ENCODE measurements at places on chromosomes 16 and 17.

DNA sequence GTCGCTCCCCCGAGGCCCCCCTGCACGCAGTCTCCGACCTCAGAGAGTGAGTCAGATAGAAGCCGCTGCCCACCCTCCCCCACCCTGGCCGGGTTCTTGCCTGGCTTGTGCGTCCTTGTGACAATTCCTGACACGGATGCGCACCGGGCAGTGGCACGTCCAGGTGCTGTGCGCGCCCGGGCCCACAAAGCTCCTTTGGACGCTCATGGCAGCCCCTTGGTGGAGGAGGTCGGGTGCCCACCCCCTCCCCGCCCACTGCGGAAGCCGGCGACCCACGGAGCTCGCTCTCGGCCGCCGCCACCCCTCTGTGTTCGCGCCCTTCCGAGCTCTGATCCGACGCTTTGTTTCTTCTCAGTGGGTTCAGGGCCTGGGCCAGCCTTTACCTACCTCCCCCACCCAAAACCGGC, 662 bp upstream of the TUBB3 start:
- peak; percentile 95 for DNase-seq

- no peak for DNase-seq
These were observed 7.6 kb downstream of the ADCY7 start for GRCh38 chr16:50273888-50274325.

- peak; percentile 61 for DNase-seq
These were observed 36.4 kb downstream of the HEATR3 start for GRCh38 chr16:50102051-50102746.

- no peak for DNase-seq
These were observed 32.4 kb upstream of the JPH3 start for GRCh38 chr16:87569601-87570571.

GRCh38 chr16:66620429-66620795, 15.9 kb downstream of the CMTM3 start:
- no peak for DNase-seq

- DNase-seq = no peak
These were observed 164.3 kb downstream of the RBFOX3 start for GRCh38 chr17:79446399-79447009.

DNA sequence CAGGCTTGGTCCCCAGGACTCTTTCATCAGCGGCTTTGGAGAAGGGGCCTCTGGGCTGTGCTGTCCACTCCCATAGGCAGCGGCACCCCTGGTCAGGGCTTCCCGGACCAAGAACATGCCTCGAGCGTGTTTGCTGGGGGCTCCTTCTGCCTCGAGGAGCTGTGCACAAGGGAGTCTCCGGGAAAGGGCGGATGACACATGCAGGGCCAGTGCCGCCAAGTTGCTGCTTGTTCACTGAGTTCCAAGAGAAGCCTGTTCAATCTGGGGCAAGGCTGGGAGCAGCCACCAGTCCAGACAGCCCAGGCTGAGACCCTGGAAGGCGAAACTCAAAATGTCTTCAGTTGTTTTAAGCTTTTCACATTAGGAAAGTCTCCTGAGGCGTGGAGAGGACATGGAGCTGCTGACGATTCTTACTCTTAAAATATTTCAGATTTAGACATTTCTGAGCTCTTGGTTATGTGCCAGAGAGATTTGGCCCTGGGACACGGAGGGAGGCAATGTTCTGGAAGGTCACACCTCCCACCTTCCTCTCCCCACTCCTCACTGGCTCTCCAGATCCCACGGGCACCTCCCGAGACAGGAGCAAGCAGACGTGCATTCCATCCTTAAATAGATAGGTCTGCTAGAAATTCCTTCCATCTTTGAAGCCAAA, 84.5 kb upstream of the ZNF469 start:
- no peak for DNase-seq

DNA sequence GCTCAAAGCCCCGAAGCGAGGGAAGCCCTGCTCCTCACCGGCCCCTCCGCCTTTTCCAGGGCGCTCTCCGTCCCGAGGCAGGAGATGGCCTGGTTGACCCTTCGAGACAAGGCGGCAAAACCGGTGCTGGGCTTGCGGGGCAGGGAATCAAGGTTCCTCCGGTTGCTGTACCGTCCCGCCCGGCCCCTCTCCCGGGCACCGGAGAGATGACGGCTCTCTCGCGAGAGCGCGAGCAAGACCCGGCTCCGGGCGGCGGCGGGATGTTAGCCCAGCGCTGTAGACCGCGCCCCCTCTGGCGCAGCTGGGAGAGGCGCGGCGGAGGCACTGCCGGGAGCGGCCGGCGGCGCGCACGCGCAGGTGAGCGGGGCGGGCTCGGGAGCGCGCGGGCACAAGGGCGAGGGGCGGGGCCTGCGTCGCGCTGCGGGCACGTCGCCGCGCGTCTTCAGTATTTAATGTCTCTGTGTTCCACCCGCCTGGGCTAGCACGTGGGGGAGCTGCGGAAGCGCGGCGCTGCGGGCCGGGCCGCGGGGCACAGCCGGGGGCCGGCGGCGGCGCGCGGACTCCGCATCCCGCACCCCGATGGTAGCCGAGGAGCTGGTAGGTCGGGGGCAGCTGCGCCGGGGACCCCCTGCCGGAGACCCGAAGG, at the start of gene AKAP1:
TSS of gene AKAP1 (plus strand) at position 445 of the 646 bp plus-strand sequence. CDS start 20,219 bp downstream, outside the sequence.
- peak; percentile 97 for DNase-seq

DNA sequence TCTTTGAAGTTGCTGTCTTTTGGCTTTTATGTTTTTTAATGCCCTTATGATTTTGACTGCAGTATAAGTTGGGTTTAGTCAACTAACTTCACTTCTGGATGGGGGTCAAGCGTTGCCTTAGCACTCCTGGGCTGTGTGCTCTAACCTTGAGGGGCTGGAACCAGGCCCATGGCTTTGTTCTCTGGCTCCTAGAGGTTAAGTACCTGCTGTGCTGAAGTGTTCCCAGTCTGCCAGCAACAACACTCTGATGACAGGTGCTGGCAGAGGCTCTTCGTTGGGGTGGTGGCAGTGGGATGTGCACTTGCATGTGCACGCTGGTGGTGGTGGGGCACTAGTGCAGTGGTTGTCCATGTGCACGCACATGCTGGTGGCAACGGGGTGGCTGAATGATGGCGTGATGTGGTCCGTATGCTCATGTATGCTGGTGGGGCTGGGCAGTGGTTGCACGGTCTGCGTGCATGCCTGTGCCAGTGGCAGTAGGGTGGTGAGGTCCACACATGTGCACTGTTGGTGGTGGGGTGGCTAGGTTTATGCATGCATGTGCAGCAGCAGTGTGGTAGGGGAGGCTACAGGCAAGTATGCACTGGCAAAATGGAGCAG, 447.8 kb upstream of the GOT2 start:
- DNase-seq = no peak

- no peak for DNase-seq
These were observed 26.1 kb upstream of the FOXF1 start for GRCh38 chr16:86484240-86484639.

- no peak for DNase-seq
These were observed 3.7 kb upstream of the NPIPB15 start for GRCh38 chr16:74372369-74372768.

DNA sequence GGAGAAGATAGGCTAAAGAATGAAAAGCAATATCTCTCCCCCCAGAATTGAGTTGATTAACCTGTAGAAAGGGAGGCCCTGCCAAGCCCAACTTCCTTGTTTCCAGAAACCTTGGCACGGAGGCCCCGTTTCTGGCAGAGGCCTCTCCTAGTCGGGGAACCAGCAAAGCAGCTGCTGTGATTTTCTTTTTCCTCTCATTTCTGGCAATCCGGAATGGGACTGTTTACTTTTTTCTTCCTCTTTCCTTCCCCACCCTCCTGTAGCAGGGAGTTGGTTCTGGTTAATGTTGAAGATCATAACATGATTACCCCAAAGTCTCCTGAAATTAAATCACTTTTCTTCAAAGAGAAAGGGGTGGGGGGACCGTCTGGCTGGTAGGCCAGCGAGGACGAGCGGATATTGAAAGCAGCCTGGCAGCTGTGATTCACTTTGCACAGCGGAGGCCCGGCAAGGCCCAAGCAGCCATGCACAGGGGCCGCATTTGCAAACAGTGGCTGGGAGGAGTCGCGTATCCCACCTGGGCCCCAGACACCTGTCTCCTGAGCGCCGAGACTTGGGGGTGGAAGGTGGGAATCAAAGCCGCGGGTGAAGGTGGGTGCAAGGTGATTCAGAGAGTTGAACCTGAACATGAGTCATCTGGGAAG, 51.5 kb downstream of the NTN1 start:
- no peak for DNase-seq

DNA sequence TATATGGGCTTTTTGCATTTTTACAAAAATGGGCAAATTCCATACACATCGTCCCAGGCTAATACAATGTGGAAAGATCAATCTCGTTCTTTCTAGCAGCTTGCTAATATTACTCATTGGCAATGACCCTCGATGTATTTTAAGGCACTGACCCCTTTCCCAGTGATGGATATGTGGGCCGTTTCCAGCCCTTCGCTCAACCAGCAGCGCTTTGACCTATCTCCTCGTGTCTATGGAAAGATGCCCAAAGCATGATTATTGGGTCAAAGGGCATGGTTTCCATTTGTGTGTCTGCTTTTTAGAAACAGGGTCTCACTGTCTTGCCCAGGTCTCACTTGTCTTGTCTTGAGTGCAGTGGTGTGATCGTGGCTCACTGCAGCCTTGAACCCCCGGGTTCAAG, 273.8 kb downstream of the MRTFB start:
- no peak for DNase-seq

GRCh38 chr17:82831818-82832200, 8.0 kb downstream of the ZNF750 start:
- DNase-seq = no peak

GRCh38 chr16:9868606-9869149, 313.6 kb downstream of the GRIN2A start:
- no peak for DNase-seq

DNA sequence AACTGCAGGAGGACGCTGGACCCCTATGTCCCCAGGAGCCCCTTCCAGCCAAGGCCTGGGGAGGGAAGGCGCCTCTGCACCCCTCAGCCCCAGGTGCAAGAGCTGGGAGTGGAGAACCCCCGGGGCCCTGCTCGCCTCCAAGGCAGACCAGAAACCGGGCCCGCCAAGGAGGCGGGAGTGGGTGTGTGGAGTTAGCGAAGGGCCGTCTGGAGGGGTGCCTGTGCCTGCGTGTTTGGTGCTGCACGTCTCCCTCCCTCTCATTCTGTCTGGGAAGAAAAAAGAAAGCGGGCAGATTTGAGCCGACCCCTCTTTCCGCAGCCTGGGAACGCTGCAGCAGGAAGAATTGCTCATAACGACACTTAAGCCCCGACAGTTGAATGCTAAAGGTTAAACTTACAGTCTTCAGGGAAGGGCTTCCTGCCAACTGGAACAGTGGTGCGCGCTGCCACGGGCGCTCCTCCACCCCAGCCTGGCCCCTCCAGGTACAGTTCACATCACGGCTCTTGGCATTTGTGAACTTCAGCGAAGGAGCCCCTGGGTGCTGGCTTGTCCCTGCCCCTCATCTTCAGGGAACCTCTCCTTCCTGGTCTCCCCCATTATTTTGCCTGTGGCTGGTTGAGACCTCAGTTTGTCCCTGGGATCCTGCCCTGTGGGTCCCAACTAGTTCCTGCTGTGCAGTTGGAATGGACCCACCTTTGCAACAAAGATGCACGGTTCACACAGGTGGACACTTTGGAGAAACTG, 19.2 kb upstream of the ZFHX3 start:
- DNase-seq = peak; percentile 47

GRCh38 chr17:17535957-17536356, 39.8 kb upstream of the RASD1 start:
- DNase-seq = peak; percentile 9

DNA sequence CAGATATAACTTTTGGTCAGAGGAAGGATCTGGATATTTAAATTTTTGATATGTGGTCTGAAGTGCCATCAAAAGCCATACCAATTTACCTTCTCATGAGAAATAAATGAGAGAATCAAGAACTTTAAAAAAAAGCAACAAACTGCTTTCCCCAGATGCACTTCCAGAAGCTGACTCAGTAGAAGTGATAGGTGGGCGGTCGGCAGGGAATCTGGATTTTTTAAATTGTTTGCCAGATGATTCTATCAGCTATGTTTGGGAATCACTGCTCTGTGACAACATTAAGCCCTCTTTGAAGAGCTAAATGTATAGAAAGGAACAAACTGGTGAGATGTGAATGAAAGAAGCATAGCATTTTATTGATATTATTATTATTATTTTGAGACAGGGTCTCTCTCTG, 19.2 kb downstream of the CDH3 start:
- DNase-seq = no peak

DNA sequence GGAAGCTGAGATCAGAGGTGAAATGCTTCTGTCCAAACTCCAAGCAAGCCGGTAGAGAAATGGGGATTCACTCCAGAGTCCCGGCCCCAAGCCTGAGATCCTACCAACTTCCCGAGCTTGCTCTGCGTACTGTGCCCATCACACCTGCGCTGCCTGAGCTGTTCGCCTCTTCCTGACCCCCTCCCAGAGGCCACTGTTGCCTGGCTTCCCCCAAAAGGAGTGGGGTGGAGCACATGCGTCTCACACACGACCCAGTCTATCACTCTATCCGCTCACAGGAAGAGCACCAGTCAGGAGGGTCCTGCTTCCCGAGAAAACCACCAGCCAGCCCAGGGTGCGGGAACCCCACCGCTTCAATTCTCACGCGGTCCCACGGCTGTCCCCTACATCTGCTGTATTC, 13.5 kb upstream of the C16orf95 start:
- no peak for DNase-seq

- no peak for DNase-seq
These were observed 4.0 kb upstream of the TMEM88 start for GRCh38 chr17:7850701-7851437.

- DNase-seq = no peak
These were observed 34.6 kb upstream of the CCDC182 start for GRCh38 chr17:57779706-57780105.

DNA sequence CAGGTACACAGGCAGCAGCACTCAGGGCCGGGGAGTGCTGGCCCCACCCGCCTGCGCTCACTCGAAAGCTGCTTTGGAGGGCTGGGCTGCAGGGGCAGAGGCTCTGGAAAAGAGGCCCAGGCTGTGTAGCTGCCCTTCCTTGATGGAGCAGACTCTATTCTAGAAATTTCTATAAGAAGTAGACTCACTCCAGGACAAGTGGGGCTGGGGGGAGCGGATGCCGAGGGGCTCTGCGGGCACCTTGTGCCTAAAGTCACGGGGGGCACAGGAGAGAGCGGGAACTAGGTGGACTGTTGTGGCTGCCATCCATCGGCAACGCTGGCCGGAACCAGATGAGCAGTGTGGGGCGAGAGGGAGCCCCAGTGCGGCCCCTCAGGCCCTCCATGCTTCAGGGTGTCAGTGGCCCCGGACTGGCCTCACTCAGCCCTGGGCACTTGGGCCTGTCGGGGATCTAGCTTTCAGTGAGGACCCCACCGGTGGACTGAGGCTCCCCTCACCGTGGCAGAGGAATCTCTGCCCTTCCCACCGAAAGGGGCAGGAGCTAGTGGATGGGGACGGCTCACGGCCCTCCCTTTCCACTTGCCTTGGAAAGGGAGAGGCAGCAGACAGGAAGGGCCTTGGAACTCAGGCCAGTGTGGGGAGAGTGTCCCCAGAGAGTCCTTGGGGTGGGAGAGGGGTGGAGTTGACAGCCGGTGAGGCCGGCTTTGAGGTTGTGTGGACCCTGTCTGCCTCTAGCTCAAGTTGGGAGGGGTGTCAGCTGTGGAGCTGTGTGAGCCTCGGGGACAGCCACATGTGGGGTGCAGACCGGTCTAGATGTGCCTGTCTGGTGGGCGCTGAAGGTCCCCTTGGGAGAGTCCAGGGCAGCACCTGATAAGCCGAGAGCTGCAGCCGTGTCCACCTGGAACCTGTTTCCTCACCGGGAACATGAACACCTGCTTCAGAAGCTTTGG, 16.6 kb downstream of the ENDOV start:
- no peak for DNase-seq
